ENCODE measurements at places on chromosomes 2 and 18.

DNA sequence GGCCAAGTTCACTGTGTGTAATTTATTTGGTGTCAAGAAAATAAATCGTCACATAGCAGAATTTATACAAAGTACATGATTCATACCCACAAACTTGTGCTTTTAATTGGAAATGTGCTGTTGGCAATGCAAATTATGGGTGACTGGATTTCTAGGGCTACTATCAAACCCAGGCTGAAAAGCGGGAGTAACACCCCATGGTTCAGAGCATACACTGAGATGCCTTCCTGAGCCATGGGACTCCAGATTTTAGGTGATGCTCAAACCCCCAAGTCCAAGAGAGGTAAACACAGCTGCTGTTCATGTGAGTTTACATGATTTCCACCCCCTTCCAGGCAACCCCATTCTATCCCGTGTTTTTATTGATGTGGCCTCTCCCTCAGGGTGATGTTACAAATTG, 565.9 kb upstream of the ID2 start:
- DNase-seq, result no peak

- DNase-seq, result no peak
These were observed 63.3 kb downstream of the MDH1 start for GRCh38 chr2:63651861-63652651.

DNA sequence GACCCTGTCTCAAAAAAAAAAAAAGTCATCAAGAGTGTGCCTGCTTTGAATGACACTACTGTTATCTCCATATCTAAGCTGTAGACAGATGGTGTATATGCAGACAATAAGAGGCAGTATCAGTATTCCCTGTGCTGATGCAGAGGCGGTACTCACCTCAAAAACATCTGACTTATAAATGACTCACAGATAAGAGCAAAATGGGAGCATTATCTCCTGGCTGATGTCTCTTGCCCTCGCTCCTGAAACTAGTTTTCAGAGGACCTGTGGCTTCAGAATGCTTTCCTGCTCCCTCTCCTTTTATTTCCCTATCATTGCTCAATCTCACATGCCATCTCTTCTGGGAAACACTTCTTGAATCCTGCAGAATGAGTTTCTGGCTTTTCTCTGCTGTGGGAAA, 289.6 kb downstream of the PTPRM start:
- no peak for DNase-seq

DNA sequence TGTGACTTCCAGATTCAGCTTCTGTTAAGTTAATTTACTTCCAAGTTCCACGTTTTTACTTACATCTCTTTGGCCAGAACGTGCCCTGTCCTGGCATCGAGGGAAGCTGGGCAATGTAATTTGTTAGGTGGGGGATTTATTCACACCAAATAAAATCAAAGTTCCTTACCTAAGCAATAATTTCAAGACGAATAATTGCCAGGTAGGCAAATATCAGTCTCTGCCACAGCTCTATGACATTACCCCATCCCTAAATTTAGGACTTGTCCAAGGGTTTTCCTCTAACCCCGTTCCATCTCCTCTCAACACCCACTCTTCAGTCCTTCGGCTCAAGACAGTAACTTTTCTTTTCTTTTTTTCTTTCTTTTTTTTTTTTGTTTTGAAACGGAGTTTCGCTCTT, 38.3 kb upstream of the LAMA1 start:
- no peak for DNase-seq

DNA sequence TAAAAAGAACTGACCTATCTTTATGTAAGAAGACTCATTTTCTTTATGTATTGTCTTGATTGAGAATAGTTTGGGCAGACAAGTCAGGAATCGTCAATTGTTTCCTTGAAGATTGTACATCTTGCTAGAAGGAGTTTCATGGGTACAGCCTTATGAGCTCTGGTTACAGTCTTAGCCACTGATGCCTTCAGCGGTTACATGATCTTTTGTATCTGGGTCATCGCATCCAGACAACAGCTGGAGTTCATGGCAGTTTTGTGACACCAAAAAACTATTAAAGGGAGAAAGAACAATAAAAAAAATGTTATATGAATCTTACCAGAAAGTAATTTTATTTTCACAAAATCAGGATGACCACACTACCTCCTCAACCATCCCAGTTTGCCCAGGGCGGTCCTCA, 520.5 kb upstream of the CDH7 start:
- DNase-seq, result no peak

DNA sequence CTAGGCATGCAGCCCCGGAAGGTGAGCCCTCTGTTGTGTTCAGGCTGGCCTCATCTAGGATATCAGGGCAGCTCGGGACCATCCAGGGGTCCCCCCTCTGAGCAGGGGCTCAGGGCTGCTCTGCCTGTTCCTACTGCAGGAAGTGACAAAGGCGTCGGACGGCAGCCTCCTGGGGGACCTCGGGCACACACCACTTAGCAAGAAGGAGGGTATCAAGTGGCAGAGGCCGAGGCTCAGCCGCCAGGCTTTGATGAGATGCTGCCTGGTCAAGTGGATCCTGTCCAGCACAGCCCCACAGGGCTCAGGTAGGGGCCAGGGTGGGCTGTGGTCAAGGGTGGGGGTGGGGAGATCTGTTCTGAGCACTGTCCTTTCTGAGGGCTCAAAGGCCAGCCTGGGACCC, 13.1 kb downstream of the KCNIP3 start:
- no peak for DNase-seq

DNA sequence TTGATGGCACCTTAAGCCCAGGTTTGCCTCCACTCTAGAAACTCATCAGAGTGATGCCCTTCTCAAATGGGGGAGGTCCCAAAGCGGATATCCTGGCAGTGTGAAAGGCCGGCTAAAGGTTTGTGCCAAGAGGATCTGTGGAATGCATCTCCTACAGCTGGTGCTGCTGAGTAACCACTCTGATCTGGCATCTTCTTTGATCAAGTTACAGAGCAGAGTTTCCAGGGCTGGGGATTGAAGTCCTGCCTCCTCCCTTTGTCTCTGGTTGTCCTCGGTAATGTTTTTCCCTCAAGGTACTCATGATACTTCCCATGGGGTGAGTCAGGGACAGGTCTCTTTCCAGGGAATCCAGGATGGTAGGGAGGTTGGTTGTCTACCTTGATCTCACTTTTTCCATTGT, 24.6 kb downstream of the PRKRA start:
- DNase-seq, result no peak

DNA sequence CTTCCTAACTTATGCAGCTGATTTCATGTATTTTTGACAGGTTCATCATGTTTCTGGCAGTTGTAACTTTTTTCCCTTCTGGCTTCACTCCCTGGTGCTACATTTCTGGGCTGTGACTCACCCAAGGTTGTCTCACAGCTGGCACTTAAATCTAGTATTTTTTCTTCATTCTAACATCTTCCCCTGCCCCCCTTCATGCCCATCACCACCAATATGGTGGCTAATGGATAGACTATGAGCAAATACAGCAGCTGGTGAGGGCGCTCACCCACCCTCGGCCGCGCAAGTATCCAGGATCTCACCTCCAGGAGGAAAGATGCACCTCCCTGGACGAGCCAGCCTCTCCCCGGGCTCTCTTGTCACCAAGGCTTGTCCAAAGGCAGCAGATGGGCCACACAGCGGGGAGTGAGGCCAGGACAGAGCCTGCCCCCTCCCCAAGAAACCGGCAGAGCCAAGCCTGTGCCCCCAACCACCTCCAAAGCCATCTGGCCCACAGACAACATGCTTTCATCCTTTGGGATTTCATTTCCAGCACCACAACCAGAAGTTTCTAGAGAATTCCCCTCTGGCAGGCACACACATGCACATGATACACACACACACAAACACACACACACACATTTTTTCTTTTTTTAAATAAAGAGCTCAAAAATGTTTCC, 39.1 kb downstream of the ATOH8 start:
- DNase-seq, result no peak

DNA sequence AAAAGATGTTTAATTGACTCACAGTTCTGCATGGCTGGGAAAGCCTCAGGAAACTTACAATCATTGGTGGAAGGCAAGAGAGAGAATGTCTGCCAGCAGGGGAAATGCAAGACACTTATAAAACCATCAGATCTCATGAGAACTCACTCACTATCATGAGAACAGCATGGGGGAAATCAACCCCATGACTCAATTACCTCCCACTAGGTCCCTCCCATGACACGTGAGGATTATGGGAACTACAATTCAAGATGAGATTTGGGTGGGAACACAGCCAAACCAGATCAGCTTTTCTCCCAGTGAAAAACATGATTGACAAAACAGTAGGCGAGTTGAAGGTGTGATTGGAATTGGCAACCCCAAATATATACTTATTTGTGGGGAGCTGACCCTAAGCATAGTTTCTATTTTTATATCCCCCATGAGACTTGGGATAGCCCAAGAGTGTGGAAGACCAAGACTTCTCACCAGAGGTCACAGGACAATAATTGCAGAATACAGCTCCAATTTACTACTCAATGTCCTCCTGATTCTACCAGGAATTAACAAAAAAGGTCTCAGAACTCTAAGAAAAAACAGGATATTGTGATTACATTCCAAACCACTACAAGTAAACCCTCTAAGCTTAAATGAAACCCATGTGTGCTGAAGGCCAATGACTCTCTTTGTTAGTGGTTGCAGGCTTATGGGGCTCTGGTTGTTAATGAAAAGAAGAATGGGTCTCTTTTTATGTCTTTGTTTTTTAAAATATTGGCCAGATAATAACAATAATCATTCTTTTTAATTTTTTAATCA, 96.1 kb upstream of the PIK3C3 start:
- no peak for DNase-seq

DNA sequence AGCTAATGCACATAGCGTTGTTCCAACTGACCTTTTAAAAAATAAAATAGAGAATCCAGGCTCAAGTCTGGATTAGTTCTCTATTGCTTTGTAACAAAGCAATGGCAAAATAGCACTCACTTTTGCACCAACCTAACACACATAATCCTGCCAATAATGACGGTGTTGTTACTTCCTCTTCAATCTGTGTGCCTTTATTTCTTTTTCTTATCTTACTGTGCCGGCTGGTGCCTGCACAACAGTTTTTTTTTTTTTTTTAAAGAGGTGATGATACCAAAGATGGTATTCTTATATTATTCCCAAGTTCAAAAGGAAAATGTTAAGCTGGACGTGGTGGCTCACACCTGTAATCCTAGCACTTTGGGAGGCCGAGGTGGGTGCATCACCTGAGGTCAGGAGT, 3.4 kb downstream of the PLB1 start:
- DNase-seq, result no peak

GRCh38 chr2:127064642-127065250, 42.2 kb downstream of the BIN1 start:
- DNase-seq, result no peak

DNA sequence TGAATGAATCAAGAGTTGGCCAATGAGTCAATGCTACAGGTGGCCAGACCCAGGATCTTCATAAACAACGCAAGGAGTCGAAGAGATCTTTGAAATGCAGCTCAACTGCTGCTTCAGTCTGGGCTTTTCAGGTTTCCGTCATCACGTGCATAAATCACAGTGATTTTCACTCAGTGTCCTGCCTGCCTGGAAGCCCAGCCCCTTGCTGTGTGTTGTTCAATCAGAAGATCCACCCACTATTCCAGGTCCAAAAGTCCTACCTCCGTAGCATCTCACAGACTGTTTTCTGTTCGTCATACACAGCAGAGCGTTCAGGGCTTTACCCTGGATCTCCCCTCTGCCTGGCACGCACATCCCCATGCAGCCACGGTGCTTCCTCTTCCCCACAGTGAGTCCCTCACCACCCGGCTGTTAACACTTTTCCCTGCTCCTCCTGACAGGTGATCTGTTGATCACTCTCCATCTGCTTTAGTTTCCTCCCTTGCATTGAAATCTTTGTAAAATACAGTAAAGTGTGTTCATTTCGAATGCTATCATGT, 216.3 kb downstream of the MYT1L start:
- DNase-seq, result no peak

DNA sequence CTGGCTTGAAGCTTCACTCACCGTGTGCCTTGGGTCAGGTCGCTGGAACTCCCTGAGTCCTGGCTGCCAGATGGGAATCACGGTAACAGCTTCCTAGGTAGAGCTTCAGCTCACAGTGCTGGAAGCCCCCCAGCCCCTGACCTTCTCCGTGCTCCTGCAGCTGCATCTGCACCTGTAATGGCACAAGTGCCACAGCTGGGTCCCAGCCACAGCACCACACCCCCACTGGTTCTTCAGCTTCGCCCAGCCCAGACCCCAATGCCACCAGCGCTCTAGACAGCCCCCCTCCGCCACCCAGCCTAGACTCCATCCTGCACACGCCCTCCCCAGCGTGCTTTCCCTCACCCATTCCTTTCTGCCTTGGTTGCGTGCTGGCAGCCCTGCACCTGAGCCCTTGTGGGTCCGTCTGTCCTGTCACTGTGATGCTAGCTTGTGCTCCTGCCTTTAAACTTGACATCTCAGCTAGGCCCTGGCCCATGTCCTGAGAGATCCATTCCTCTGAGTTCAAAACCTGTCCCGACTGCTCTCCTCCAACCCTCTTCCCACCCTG, 7.6 kb upstream of the ESPNL start:
- no peak for DNase-seq

- no peak for DNase-seq
These were observed 260.5 kb downstream of the LTBP1 start for GRCh38 chr2:33207151-33207740.

GRCh38 chr2:12778811-12779579, 62.3 kb downstream of the TRIB2 start:
- DNase-seq, result no peak

All from germinal center (tissue), 1 donor.